ENCODE measurements at places on chromosomes 6 and 20. TPM values are rescaled to one million over a fixed set of nuclear protein-coding genes. Genes with fewer than 3 reads are reported as not detected.

GRCh38 chr20:63100926-63101699 is 94.3 kb upstream of the BHLHE23 start:
- no peak overlapping the region for H3K4me3 ChIP-seq
- H3K27ac ChIP-seq = no peak overlapping the region
- no peaks in the 10 kb centered on the region for H3K27me3 ChIP-seq
- no peaks in the 10 kb centered on the region for H3K36me3 ChIP-seq

- no peaks in the 10 kb centered on the region for H3K27me3 ChIP-seq
- H3K4me1 ChIP-seq = no peaks in the 10 kb centered on the region
- no peak overlapping the region for H3K27ac ChIP-seq
- H3K4me3 ChIP-seq = no peak overlapping the region
Observed at GRCh38 chr20:2236256-2236655, 59.5 kb upstream of the TGM3 start.

The PNLDC1 gene
- 0.11 TPM for total RNA-seq

- DNase-seq = no peak
- peaks cover 7% of the 10 kb centered on the region for H3K4me1 ChIP-seq
- no peak overlapping the region for H3K4me3 ChIP-seq
- H3K27me3 ChIP-seq = no peaks in the 10 kb centered on the region
- H3K36me3 ChIP-seq = no peaks in the 10 kb centered on the region
- H3K27ac ChIP-seq = no peak overlapping the region
Observed at GRCh38 chr20:23003077-23003635, 32.0 kb upstream of the SSTR4 start.

DNA sequence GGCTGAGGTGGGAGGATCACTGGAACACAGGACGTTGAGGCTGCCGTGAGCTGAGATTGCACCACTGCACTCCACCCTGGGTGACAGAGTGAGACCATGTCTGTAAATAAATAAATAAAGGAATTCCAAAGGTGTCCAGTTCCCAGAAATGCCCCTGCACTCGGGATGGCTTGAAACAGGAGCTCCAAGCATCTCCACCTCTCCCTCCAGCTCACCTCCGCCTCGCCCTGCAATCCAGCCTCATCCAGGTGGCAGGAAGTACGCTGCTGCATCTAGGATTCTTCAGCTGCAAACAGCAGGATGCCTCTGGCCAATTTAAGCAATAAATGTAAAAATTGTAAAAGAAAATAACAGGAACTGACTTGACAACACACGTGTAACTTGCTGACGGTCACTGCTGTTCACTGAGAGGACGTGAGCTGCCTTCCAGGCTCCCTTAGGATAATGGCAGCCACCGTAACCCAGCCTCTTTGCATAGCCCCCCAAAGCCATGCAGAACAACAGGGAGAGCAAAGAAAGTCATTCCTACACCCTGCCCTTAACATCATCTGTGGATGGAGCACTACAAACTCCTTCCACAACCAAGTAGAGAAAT is 11.4 kb upstream of the GRM4 start:
- DNase-seq = no peak
- no peak overlapping the region for H3K27ac ChIP-seq
- no peaks in the 10 kb centered on the region for H3K36me3 ChIP-seq
- peaks cover 5% of the 10 kb centered on the region for H3K4me1 ChIP-seq

Measured in Karpas-422 (cell line).